Pancreas (tissue), 10 donors: ENCODE measurements at places on chromosomes 2 and 18. TPM values are rescaled to one million over a fixed set of nuclear protein-coding genes. Genes with fewer than 3 reads are reported as not detected.

CRYBA2 gene
- total RNA-seq: 5.9 TPM

SLC16A14 gene
- total RNA-seq: 1.4 TPM

SPR gene
- total RNA-seq: 38.7 TPM

ETAA1 gene
- 6.3 TPM for total RNA-seq

CHMP1B gene
- 22.0 TPM for total RNA-seq

IGFBP5 gene
- 21.4 TPM for total RNA-seq

POTEC gene
- total RNA-seq: not detected

CHN1 gene
- 1.3 TPM for total RNA-seq

RAD51AP2 gene
- 0.06 TPM for total RNA-seq

CSRNP3 gene
- 4.3 TPM for total RNA-seq

PTPN18 gene
- 37.0 TPM for total RNA-seq
